CD4-positive, alpha-beta T cell treated with Interleukin-15 for 1 hour (primary cell): ENCODE measurements at places on chromosomes 11 and 22.

GRCh38 chr22:20654343-20655208 lies 119.3 kb upstream of the SERPIND1 start:
- no peak for DNase-seq

DNA sequence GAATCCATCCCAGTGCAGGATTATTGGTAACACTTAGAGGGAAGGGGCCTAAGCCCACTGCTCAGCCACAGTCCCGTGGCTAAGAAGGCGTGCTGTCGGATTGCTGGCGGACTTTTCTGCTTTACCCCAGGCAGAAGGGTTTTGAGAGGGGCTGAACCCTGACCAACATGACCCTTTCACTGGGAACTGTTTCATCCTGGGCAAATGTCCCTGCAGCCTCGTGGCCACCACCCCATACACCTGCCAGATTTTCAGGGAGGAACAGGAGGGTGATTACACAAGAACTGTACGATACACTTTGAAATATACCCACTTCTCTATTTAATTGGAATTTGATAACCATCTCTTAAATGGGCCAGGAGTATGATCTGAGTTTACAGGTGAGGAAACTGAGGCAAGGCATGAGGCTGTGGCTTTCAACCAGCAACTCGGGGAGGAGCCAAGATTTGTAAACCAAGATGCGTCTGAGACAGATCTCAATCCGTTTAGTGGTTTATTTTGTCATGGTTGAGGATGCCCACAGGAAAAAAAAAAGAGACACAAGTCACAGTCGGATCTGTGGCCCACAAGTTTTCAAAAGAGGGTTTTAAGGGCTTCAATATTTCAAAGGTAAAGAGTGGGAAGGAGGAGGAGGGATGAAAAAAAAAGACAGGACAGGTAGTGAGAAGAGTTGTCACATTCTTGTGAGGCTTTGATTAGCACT lies 6.1 kb upstream of the APOL3 start:
- peak; percentile 44 for DNase-seq

GRCh38 chr22:17890892-17891291 lies 116.6 kb upstream of the BID start:
- DNase-seq, result no peak

DNA sequence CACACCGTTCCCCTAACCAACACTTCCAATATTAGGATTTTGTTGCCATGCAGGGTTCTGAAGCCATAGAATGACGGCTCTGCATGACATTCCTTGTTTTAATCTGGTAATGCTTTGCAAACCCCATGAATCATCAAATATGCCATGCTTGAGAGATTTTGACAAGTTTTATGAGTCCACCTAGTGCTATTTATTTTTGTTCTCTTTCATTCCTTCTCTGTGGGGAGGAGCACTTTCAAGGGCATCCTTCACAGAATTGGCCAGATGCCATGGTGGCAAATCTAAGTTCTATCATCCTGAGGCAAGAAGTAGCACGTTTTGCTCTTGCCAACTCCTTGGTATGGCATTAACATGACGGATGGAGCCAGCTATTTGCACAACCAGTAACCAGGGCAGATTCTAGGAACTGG lies 268.4 kb downstream of the FAM76B start:
- no peak for DNase-seq

DNA sequence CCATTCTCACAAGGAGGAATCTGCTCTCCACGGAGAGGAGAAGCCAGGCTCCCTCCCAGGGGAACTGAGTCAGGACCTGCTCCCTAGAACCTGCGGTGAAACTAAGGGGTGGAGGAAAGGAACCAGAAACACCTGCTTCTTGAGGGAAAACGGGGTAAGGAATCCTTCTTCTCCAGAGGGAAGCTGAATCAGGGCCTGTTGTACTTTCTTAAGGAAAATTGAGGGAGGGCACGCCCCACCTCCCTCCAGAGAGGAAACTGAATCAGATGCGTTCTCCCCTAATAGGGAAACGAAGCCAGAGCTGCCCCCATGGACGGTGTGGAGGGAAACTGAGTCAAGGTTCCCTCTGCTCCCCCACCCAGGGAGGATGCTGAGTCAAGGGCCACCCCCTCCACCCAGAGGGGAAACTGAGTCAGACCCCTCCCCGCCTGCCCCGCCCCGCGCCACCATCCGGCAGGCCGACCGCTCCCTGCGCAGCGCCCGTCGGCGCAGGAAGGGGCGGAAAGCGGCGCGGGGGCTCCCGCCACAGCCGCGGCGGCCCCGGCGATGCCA lies 393 bp downstream of the RELA start:
- DNase-seq, result no peak

DNA sequence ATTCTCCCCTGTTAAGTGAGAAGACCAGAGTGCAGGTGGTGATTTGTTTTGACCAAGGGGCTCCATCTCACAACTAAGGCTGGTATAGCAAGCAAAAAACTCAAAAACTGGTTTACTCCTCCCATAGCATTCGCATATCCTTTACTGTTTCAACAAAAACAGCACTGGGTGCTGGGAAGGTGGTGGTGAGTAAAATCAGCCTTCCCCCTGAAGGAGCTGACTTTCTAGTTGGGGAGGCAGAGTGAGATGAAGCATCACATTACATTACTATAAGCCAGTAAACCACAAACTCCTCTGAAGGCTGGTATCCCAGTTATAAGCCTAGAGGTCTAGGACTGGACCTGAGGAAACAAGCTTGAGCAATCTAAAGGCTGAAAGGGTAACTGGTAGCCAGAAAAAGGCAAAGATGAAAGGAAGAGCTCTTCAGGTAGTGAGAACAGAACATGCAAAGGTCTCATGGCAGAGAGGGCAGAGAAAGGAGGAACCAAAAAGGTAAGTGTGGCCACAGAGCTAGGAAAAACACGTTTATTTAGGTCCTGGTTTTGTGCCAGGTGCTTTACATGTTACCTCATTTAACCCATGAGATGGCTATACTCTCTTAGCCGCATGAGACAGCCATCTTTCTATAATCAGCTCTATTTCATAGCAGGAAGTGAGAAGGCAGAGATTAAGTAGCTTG lies 22.3 kb downstream of the TMEM123 start:
- no peak for DNase-seq

GRCh38 chr11:20163783-20164481 lies 3.7 kb upstream of the DBX1 start:
- DNase-seq, result no peak
